Adrenal gland (tissue), 19 donors: ENCODE measurements at places on chromosomes 1 and 21. TPM values are rescaled to one million over a fixed set of nuclear protein-coding genes. Genes with fewer than 3 reads are reported as not detected.
A peak's percentile ranks its signal among the peaks of the same experiment; 100 is the strongest.

GRCh38 chr1:87638636-87639035 lies 310.0 kb downstream of the LMO4 start:
- H3K27ac ChIP-seq, result no peak overlapping the region
- no peaks in the 10 kb centered on the region for H3K36me3 ChIP-seq
- no peak for DNase-seq
- no peaks in the 10 kb centered on the region for H3K27me3 ChIP-seq
- H3K4me3 ChIP-seq, result no peak overlapping the region
- no peaks in the 10 kb centered on the region for H3K4me1 ChIP-seq

DNA sequence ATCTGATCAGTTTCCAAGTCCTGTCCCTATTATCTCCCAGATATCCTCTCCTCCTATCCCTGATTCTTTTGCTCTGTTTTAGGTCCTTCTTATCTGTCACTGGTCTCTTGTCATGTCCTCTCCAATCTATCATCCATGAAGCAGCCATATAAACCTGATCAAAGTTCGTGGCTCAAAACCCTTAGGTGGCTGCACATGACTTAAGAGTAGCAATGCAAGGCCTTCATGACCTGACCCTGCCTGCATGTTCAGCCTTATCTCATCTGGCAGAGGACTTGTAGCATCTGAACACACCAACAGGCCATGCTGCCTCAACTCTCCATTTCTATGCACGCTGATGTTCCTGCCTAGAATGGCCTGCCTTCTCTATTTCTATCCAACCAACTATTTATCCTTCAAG lies 65.2 kb downstream of the NOS1AP start:
- H3K36me3 ChIP-seq, result no peaks in the 10 kb centered on the region
- DNase-seq, result no peak
- peaks cover 8% of the 10 kb centered on the region for H3K4me1 ChIP-seq
- no peak overlapping the region for H3K4me3 ChIP-seq
- H3K27me3 ChIP-seq, result no peaks in the 10 kb centered on the region

DNA sequence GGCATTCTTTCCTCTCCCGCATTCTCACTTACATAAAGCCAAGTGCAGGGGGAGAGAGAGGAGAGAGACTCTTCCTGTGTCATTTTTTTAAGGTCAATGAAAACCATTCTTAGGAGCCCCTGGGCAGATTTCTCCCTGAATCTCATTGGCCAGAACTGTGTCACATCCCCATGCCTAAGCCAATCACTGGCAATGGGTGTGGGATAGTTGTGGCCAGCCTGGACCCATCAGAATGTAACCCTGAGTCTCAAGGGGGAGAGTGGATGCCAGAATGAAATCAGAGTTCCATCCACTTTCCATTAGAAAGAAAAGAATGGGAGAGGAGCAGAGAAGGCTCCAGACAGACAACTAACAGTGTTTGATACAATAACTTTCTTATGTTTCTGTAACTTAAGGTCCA lies 31.2 kb upstream of the COQ8A start:
- H3K4me1 ChIP-seq, result no peaks in the 10 kb centered on the region
- H3K4me3 ChIP-seq, result no peak overlapping the region
- no peaks in the 10 kb centered on the region for H3K27me3 ChIP-seq
- no peaks in the 10 kb centered on the region for H3K36me3 ChIP-seq
- H3K27ac ChIP-seq, result no peak overlapping the region

DNA sequence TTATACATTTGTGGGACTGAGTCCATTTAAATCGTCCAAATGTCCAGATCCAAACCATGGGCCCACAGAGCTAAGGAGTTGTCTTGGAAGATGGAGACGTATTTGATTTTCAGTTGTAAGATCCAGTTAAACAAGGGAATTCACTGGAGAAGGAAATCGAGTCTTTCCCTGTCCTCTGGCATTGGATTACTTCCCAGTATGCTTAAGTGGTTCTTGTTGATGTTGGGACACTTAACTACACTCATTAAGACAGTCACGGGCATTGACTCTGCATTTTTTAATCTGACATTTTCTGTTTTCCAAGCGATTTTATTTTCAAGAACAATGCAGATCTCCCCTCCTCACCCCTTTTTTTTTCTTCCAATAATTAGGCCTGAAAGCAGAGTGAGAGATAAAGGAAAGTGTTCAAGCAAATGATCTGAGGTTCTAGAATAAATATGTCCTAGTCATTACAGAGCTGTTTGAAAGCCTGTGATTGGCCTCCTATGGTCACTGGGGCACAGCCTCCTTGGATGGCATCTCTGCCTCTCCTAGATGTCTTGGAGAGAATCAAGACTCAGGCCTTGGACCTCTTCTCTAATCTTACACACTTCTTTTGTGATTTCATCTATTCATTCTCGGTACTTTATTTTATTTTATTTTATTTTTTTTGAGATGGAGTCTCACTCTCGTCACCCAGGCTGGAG lies 48.9 kb downstream of the CD247 start:
- DNase-seq, result no peak
- H3K4me3 ChIP-seq, result no peak overlapping the region
- H3K36me3 ChIP-seq, result no peaks in the 10 kb centered on the region
- H3K4me1 ChIP-seq, result no peaks in the 10 kb centered on the region

DNA sequence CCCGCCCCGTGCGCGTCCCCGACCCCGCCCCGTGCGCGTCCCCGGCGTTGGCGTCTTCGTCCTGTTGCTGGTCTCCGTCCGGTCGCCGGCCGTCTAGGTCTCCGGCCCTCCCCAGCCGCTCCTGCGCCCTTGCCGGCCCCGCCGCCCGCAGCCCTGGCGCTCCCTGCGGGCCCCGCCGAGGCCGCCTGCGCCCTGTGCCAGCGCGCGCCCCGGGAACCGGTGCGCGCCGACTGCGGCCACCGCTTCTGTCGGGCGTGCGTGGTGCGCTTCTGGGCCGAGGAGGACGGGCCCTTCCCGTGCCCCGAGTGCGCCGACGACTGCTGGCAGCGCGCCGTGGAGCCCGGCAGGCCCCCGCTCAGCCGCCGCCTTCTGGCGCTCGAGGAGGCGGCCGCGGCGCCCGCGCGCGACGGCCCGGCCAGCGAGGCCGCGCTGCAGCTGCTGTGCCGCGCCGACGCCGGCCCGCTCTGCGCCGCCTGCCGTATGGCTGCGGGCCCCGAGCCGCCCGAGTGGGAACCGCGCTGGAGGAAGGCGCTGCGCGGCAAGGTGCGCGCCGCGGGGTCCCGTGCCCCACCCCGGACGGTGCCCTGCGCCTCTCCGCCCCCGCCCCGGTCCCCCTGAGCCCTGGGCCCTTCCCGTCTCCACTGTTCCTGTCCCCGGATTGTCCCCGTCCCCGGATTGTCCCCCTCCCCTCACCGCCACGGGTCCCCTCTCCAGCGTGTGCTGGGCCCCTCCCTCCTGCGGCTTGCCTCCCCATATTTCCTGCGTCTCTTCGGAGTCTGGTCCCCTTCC lies at the start of gene RNF187:
Gene RNF187 (plus strand): TSS at position 47 of the 789 bp plus-strand sequence.
- H3K4me1 ChIP-seq, result peaks cover 50% of the 10 kb centered on the region
- peak within 1 kb of the TSS; percentile 73 for H3K4me3 ChIP-seq
- H3K36me3 ChIP-seq, result peaks cover 27% of the 10 kb centered on the region
- peak; percentile 94 for DNase-seq
- peak within 1 kb of the TSS; percentile 100 for H3K27ac ChIP-seq

- H3K4me3 ChIP-seq, result no peak overlapping the region
- DNase-seq, result peak; percentile 42
- no peaks in the 10 kb centered on the region for H3K4me1 ChIP-seq
- H3K36me3 ChIP-seq, result no peaks in the 10 kb centered on the region
- no peaks in the 10 kb centered on the region for H3K27me3 ChIP-seq
These were observed 34.0 kb downstream of the ST6GALNAC5 start for GRCh38 chr1:76901158-76901767.

DNA sequence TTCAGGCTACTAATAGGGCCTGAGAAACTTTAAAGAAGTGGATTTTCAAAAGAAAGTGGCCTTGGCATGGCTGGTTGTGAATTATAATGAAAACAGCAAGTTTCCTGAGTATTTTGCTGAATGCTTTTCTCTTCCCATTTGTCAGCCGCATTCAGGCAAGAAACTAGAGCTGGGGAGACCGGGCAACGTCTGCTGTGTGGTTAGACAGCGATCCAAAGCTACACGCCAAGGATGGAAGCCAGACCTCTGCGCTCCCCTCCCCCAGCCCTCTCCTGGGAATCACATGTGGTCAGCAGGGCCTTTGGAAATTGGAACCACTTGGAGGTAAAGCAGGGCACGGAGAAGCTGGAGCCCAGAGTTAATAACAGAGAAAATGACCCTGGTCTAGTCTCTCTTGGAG lies 114.1 kb upstream of the CD34 start:
- DNase-seq, result no peak
- no peaks in the 10 kb centered on the region for H3K4me1 ChIP-seq
- no peak overlapping the region for H3K4me3 ChIP-seq
- no peaks in the 10 kb centered on the region for H3K27me3 ChIP-seq
- no peaks in the 10 kb centered on the region for H3K36me3 ChIP-seq
- H3K27ac ChIP-seq, result no peak overlapping the region

- no peak overlapping the region for H3K4me3 ChIP-seq
- DNase-seq, result no peak
- H3K27ac ChIP-seq, result no peak overlapping the region
- H3K27me3 ChIP-seq, result no peaks in the 10 kb centered on the region
- no peaks in the 10 kb centered on the region for H3K36me3 ChIP-seq
These were observed 19.8 kb upstream of the C1orf105 start for GRCh38 chr1:172400722-172401105.

DNA sequence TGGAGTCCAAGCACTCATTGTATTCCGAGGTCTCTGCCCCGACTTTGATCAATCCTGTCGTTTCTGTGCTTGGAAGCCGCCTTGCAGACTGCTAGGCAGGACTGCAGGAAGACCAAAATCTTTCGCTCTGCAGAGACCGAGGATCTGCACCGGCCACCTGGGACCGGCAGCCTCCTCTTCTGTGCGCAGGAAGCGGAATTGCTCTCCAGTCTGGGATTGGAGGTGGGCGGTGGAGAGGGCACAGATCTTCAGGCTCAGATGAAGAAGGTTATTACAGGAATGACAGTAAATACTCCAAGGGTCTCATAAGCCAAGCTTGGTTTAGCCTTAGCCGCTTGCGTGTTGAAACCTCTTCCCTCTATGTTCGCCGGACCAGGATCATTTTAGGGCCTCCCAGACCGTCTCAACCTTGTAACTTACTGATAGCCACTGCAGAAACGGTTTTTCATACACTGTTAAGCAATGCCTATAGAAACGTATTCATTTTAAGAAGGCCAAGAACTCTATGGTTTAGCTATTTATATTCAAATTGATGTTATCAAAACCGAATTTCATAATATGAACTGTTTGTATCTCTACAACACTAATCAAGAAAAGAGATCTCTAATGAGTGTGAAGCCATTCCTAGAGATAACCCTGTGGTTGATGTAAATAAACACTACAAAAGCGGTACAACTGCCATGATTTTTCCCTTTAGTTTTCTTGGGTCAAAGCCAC lies 1.1 kb downstream of the MIA3 start:
- H3K36me3 ChIP-seq, result peaks cover 5% of the 10 kb centered on the region
- H3K4me3 ChIP-seq, result peak overlapping the region; percentile 79
- DNase-seq, result peak; percentile 35

DNA sequence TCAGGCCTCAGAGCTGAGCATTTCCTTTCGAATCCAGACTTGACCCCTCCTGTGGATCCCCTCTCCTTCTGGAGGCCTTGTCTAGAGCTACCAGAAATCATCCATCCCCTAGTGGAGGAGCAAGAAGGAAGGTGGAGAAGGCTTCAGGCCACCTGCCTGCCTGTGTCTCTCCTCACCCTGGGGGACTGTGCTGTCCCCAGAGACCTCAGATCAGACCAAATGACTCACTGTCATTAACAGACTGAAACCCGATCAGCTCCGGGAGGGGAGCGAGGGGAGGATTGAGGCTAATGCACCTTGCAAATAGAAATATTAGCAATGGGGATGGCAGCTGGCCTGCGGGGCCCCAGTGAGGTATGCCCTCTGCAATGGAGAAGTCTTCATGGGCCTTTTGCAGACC lies 2.1 kb downstream of the MYBPH start:
- no peaks in the 10 kb centered on the region for H3K36me3 ChIP-seq
- no peak overlapping the region for H3K4me3 ChIP-seq
- no peaks in the 10 kb centered on the region for H3K27me3 ChIP-seq
- H3K4me1 ChIP-seq, result peaks cover 14% of the 10 kb centered on the region
- H3K27ac ChIP-seq, result no peak overlapping the region
- DNase-seq, result no peak

ETV3L gene
- not detected for total RNA-seq

TNFRSF4 gene
- 1.2 TPM for total RNA-seq
